ENCODE measurements at places on chromosomes 1 and 21.

DNA sequence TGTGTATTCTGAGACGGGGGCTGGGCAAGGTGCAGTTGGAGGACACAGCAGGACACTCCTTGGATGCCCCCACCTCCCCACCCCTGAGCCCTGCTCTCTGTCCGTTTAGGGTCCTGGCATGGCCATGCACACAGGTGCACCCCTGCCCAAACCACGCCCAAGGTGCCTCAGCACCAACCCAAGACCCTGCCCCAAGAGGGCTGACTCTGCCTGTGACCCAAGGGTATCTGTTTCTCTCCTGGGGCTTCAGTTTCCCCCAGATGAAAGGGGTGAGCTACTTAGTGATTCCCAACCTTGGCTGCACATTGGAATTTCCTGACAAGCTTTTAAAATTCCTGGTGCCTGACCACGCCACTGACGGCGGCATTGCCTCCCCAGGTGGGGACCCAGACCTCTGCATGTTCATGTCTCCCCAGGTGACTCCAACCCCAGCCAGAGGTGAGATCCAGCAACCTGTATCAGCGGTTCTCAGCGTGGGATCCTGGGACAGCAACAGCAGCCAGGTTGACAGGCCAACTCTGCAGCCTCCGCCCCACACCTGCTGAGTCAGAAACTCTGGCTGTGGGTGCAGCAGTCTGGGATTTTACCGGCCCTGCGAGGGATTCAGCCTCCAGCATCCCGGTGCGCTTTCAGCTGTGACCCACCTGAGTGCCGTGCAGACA, 483.4 kb downstream of the NPHP4 start:
- DNase-seq: no peak

GRCh38 chr1:235375919-235376605, 8.8 kb downstream of the TBCE start:
- DNase-seq: no peak

DNA sequence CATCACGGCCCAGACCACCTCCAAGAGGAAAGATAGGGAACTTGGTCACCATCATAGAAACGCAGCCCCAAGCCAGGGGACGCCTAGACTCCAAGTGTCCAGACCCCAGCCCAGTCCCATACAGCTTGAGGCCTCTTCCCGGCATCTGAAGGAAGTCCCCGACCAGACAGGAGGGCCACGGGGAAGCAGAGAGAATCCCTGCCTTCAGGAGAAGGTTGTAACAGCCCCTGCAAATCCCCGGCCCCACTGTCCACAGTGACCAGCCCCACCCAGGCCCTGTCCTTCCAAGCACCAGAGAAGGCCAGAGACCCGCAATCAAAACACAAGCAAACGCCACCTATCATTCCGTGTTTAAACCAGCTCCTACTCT, 1.7 kb downstream of the SLC19A1 start:
- no peak for DNase-seq

- DNase-seq: no peak
Measured at GRCh38 chr1:28380394-28380793, 10.9 kb downstream of the PHACTR4 start.

- DNase-seq: no peak
Measured at GRCh38 chr1:88799491-88799890, 91.9 kb downstream of the GTF2B start.

DNA sequence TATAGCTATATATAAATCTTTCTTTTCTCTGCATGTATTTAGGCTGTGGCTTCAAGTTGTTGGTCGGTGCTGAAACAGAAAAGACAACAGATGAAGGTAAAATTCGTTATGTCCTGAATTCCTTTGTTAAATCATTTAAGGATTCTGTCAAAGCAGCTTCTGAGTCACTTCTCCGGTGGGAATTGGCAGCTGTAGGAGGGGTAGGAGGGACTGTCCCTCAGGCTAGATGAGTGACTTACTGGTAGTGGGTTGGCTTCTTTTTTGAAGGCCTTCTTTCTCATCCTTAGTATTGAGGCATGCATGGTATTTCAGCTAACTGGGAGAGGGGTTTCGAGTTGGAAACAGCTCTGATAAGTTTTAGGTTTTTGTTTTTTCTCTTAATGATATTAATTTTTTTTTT, 22.1 kb upstream of the NEXN start:
- DNase-seq: no peak

- DNase-seq: no peak
Measured at GRCh38 chr1:69711190-69711930, 143.6 kb downstream of the LRRC7 start.

GRCh38 chr21:39669485-39669884, 56.7 kb downstream of the B3GALT5 start:
- DNase-seq: no peak
